ENCODE measurements at places on chromosomes 1 and 21.

- DNase-seq: no peak
Observed at GRCh38 chr1:56286506-56286905, 292.9 kb downstream of the PLPP3 start.

GRCh38 chr1:13990939-13991338 lies 291.0 kb downstream of the PRDM2 start:
- no peak for DNase-seq

GRCh38 chr1:153585006-153585405 lies 19.4 kb upstream of the S100A2 start:
- DNase-seq: no peak

- DNase-seq: no peak
Observed at GRCh38 chr1:37949524-37950152, 2.8 kb upstream of the INPP5B start.

DNA sequence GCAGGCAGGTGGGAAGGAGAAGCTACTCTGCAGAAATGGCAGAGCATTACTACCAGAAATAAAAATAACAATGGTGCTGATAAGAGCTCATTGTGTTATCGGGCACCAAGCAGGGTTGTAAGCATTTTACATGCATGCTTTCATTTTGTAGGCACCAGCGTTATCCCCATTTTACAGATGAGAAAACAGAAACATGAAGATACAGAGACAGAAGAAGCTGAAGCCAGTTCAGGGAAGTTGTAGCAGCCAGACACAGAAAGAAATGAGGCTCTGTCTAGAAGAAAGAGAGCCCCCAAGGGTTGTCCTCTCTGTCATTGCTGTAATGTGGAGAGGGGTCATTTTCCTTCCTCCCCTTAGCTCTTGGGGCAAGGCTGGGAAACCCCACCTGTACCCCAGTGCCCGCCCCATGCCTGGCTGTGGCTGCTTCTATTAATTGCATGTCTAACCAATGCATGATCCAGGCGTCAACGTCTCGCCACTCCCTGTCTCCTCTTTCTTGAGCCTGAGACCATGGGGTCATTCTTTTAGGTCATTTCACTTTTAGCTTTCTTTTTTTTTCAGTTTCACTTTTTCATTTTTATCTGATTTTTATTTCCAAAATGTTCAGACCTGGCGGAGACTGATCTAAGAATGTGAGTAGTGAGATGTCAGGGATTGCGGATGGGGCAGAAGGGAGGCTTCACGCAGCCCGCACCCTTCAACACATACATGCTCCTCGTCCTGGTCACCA lies 6.8 kb downstream of the OLIG1 start:
- DNase-seq: no peak

DNA sequence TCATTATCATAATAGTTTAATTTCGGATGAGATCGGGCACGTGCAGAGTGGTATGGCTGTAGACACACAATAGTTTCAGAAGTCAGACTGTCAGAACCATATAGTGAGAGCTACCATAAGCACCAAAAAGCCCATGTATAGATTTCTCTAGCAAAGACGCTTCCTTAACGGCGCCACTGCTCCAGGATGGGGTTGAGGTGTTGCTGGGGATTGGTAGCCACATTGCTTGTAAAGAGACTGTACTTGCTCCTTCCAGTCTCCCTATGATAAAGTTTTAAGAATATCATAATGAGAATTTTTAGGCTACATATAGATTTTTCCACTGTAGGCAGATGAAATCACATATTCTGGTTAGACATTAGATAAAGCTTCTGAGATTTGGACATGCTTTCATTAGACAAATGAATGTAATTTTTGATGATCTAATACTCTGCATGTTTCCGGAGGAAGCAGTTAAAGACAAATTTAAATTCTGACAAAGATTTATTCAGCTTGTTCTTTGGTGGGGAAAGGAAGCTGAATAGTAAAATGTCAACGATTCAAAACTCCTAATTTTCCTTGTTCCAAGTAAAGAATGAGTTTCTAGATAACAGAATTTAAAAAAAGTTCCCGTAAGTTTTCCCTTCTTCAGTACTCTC lies 77.7 kb downstream of the MAP3K7CL start:
- DNase-seq: no peak

DNA sequence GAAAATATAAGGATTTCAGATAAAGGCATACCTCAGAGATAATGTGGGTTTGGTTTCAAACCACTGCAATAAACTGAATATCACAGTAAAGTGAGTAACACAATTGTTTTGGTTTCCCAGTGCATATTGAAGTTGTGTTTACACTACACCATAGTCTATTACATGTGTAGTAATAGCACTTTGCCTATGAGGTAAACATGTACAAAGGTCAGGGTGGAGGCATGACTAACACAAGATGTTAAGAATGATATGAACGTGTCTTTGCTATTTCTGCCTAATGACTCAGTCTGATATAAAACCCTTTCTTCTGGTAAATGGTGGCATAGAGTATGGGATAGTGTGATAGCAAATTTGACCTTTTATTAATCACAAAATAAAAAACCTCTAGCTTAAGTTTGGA lies 621.5 kb upstream of the ADGRL2 start:
- DNase-seq: no peak

GRCh38 chr1:93963585-93963984 lies 54.4 kb upstream of the GCLM start:
- DNase-seq: no peak

GRCh38 chr1:213362598-213362997 lies 311.6 kb downstream of the RPS6KC1 start:
- DNase-seq: no peak

DNA sequence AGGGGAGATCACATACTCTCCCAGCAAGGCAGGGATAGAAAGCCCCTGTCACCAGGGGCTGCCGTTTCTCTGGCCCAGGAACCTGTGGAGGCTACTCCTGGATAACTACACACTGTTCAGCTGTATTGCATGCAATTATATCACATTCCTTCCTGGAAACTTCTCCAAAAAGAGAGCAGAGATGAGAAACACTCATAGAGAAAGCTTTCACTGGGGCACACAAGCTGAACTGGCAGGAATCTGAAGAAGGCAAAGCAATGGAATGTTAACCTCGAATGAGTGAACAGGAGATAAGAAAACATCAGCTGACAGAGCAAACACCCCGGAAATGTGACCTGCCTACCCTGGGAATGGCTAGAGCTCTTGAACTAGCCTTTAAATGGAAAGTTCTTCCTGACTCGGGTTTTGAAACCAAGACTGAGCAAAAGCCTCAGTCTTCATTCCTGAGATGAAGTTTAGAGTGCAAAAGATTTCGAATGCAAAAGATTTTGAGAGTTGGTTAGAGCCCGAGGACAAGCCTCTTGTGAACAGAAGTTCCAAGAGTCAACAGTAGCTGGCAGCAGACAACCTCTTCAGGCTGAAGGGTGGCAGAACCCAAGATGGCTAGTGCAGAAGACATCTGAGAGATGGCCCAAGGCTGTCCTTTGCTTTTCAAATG lies 32.3 kb downstream of the CCN1 start:
- DNase-seq: no peak

DNA sequence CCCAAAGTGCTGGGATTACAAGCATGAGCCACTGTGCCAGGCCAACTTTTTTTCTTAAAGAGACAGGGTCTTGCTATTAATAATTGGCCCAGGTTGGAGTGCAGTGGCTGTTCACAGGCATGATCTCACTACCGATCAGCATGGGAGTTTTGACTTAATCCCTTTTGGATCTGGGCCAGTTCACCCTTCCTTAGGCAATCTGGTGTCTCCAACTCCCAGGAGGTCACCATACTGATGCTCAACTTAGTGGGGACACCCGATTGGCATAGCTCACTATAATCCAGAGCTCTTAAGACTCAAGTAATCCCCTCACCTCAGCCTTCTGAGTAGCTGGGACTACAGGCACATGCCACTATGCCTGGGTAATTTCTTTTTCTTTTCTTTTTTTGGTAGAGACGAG lies 64.2 kb upstream of the SCYL3 start:
- DNase-seq: no peak

- no peak for DNase-seq
Observed at GRCh38 chr1:239672256-239672655, 285.9 kb downstream of the CHRM3 start.

DNA sequence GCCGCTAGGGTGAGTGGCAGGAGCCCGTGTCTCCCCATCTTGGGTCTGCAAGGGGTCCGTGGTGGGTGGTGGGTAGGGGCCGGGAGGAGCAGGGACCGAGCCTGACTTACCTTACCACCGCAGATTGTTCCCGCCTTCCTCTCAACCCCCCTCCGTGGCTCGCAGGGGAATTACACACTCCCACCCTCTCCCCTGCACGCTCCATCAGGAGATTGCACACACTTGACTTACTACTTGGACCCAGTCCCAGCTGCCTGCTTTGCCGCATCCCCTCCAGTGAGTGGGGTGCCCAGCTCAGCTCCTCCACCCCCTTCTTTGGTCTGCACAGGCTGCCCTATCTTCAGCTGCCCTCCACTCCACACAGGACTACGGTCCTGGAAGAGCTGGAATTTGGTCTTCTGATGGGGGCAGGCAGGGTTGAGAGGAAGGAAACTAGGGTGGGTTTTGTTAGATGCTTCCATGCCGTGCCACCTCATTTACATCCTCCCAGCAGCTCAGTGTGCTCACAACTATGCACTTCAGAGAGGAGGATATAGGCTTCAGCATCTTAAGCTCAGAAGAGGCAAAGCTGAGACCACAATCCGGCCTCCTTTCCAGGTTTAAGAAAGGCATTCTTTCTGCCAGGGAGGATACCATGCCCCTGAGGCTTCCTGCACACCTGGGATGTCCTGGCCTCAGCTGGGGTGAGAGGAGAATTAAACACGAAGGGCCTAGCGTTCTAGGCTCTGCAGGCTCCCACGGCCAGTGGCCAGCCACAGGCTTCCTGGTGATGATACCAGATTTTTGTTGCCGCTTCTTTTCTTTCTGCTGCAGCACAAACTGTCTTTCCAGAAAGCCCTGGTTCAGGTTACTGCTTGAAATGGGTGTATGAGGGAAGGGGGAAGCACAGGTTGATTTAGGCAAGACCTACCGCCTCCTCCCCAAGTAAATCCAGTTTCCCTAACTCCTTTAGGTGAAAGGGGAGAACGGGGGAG lies 2.3 kb downstream of the KCNC4 start:
- DNase-seq: no peak

- DNase-seq: no peak
Observed at GRCh38 chr1:2804628-2805351, 3.3 kb upstream of the TTC34 start.

DNA sequence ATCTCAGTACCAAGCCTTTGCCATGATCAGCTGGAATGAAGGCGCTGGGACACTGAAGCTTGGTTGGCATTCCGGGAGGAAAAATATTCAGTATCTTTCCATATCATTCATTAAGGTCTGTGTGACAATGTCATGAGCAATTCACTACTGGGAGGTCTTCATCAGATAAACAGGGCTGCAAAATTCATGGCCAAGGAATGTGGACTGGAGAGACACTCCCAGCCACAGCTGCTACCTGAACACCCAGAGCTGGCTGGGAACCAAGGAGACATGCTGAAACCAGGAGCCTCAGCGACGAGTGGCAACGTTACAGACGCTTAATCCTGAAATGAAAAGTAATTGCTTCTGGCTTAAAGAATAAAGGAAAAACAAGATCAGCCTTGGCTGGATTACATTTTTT lies 30.6 kb upstream of the DDAH1 start:
- no peak for DNase-seq

DNA sequence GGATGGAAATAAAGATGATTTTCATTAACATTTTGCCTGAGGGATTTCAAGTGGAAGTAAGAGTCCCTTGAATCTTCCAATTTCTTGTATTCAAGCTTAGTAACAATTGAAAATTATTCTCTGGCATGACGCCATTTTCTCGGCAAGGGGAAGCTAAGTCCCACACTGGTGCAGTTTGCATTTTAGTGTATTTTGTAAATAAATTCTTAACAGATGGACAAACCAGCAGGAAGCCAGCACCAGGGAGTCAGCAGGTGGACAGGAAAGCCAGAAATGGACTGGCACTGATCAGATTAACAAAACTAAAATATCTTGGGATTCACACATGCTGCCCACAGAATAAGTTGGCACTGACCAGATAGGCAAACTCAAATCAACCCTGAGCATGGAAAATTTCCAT lies 311.3 kb downstream of the LRRIQ3 start:
- no peak for DNase-seq

- no peak for DNase-seq
Observed at GRCh38 chr1:206859082-206859521, 6.3 kb upstream of the IL20 start.

GRCh38 chr1:165773324-165773965 lies 4.8 kb upstream of the TMCO1 start:
- no peak for DNase-seq

GRCh38 chr1:231841616-231842344 lies 215.2 kb downstream of the DISC1 start:
- no peak for DNase-seq

DNA sequence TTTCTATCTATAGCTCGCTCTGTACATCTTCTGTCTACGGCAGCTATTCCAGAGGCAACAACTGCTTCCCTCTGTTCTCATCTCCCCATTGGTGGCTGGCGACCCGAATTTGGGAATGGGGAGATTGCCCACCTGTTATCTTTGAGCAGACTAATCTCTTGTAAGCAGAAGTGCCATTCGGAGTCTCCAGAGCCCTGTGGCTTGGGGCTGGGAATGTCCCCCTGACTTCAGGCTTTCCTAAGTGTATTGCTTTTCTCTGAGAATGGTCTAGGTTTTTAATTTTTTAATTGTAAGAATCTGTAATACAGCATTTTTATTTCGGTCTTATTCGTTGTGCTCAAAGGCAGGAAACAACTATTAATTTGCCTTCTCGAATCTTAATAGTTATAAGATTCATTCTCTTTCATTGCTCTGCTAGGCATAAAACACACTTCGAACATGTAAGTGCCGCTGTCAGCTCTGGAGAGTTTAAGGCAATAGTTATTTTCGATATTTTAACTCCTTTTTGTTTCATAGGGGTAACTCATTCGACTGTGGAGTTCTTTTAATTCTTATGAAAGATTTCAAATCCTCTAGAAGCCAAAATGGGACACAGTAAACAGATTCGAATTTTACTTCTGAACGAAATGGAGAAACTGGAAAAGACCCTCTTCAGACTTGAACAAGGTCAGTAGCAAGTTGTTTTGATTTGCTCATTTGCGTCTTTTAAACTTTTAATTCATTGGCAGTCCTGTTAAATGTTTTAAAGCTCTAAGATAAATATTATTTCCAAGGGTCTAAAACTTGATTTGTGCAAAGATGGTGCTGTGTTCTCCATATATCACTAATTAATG lies 514 bp downstream of the AGL start:
- no peak for DNase-seq

GRCh38 chr1:68442006-68442405 lies 7.7 kb downstream of the RPE65 start:
- DNase-seq: no peak

- no peak for DNase-seq
Observed at GRCh38 chr1:26094076-26094669, 17.5 kb upstream of the PDIK1L start.

- no peak for DNase-seq
Observed at GRCh38 chr1:212410231-212410820, 4.4 kb downstream of the PACC1 start.

GRCh38 chr1:234515821-234516241 lies 36.9 kb upstream of the TARBP1 start:
- DNase-seq: no peak

DNA sequence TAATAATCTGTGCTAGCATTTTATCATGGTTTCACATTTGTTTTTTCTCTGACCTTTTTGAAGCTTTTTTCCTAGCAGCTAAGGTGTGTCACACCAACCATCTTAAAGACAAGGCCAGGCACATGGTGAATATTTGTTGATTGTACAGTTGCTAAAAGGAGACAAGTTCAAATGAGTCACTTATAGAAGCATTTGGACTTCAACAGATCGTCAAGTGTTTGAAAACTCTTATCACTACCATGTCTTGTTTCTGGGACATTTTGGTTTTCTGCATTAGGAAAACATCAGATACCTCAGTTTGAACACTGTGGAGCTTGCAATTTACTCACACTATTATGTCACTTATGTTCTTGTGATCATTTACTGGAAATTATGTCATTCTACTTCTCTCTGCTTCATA lies 407.3 kb downstream of the USP25 start:
- no peak for DNase-seq
